EL (cell line): ENCODE measurements at places on chromosomes 7 and 10.

- no peak for DNase-seq
Measured at GRCh38 chr10:8912108-8912507, 857.6 kb downstream of the GATA3 start.

DNA sequence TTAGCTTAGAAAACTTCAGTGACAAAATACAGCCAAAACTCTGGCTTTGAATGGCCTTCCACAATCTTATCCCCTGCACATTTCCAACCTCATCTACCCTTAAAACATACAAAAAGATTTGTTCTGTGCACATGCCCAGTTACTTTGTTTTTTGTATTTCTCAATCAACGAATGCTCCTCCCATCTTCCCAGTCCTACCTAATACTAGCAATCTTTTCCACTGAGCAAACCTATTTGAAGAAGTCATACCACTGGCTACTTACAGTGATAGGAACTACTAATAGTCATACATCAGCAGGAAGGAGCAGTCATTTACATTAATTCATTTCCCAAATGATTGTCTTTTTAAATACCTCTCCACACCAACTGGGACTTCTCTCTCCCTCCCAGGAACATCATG is 2.5 kb downstream of the USP54 start:
- DNase-seq: no peak

GRCh38 chr10:95513941-95514392 is 47.2 kb downstream of the SORBS1 start:
- peak; percentile 12 for DNase-seq

DNA sequence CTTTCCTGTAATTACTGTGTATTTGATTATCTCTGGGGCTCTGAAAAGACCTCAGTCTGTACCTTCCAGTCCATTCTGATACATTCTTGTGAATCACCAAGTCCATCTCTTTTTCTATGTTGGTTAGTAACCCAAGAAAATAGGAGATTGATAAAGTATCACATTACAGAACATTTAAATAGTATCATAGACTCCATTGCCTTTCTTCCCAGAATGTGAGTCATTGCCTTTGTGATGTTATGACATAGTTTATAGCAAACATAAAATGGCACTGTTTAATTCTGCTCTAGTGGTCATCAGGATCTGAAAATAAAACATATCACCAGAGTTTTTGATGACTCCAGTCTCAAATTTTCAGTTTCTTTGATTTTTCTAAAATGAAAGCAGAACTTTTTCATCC is 78.4 kb downstream of the NRG3 start:
- no peak for DNase-seq

- peak; percentile 64 for DNase-seq
Measured at GRCh38 chr7:141012044-141012685, 2.6 kb downstream of the MRPS33 start.

GRCh38 chr7:147721962-147722830 is 868.4 kb upstream of the C7orf33 start:
- DNase-seq: no peak

- no peak for DNase-seq
Measured at GRCh38 chr10:18000601-18001000, 48.9 kb downstream of the SLC39A12 start.

DNA sequence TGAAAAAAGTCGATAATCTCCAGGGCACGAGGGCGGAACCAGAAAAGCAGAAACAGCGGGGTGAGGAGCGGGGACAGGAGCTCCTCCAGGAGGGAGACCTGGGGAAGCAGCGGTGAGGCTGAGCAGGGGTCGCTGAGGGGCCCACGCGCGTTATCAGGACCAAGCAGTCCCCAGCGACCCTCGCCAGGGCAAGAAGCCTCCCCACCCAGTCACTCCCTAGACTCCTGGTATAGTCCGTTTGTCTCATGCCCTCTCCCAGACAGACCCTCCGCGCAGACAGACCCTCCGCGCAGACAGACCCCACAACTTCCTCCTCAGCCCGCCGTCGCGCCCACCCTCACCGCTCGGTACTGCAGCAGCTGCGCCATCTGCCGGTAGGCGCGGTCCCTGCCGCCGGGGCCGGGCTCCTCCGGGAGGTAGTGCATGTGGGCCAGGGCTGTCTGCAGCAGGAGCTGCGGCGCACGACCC is 6.3 kb downstream of the ATG9B start:
- DNase-seq: peak; percentile 44

DNA sequence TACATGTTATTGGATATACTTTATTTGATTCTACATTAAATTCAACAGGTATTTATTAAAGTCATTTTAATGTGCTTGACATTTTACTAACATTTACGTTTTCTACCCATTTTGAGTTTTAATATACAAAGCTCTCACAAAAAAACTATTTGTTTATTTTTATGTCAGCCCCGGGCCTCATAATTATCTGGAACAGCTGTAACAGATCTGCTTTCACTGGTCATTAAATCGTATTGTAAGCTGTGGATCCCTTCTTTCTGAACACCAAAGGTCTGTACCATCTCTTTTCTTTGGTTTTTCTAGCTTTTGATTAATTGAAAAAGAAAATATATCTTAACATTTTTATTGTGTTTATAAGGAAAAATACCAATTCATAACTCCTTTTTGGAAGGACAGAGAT is 73.5 kb downstream of the SEMA3E start:
- no peak for DNase-seq

DNA sequence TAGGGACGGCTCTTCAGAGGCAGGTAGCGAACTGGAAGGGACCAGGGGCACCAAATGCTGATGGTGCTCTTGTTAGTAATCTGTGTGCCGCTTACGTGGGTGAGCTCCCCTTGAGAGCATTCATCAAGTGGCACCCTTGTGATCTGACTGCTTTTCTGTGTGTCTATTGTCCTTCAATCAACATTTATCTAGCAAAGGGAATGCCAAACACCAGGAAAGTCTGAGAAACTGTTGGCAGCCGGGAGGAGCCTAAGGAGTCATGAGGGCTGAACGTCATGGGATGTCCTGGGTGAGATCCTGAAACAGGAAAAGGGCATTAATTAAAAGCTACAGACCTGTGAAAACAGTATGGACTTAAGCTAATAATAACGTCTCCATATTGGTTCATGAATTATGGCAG is 733.1 kb downstream of the TYW1 start:
- no peak for DNase-seq
